ENCODE measurements at places on chromosomes 4 and X.
A peak's percentile ranks its signal among the peaks of the same experiment; 100 is the strongest.

- DNase-seq = no peak
These were observed 25.3 kb upstream of the LEF1 start for GRCh38 chr4:108193886-108194672.

DNA sequence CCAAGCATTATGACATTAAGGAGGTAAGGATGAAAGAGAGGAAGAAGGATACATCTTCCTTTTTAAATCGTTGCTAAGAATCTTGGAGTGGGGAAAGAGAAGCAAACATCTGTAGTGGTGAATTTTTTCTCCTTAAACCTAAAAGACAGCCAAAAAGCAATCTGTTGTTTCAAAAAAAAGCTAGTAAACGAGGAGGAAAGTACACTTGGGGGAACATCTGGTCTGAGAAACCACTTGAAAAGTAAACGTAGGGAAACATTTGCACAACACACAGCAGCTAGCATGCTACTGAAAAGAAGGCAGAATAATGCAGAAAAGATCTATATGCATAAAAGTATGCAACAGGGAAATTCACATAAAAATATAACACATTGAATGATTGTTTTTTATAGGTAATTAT lies 1485.6 kb downstream of the PCDH19 start:
- no peak for DNase-seq

GRCh38 chr4:113758372-113758771 lies 3.2 kb downstream of the CAMK2D start:
- no peak for DNase-seq

DNA sequence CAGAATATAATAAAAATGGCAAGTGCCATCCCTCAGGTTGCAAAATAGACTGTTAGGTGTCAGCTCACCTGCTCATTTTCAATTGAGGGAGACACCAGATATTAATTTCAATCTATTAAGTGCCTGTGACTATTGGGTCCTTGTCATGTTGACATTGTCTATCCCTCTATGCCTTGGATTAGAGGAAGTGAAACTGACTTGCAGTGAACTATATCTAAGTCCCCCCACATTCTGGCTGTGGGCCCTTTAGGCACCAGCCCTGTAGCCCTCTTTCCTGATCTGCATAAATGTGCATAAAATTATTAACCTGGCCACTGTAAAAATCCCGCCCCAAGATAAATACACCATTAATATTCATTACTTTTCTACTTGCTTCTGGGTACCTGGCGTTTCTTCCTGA lies 293.0 kb upstream of the CLNK start:
- no peak for DNase-seq

- DNase-seq = no peak
These were observed 10.6 kb downstream of the PBDC1 start for GRCh38 chrX:76183289-76184049.

GRCh38 chrX:3345281-3346191 lies 916 bp downstream of the MXRA5 start:
- peak; percentile 28 for DNase-seq

All from left renal cortex interstitium (tissue), 4 donors.